Left ventricle myocardium inferior (tissue), 1 donor: ENCODE measurements at places on chromosomes 1 and 21.

- peaks cover 12% of the 10 kb centered on the region for H3K27me3 ChIP-seq
- H3K36me3 ChIP-seq, result no peaks in the 10 kb centered on the region
- H3K27ac ChIP-seq, result no peak overlapping the region
- H3K4me3 ChIP-seq, result no peak overlapping the region
Observed at GRCh38 chr1:68570871-68571270, 74.0 kb upstream of the DEPDC1 start.

DNA sequence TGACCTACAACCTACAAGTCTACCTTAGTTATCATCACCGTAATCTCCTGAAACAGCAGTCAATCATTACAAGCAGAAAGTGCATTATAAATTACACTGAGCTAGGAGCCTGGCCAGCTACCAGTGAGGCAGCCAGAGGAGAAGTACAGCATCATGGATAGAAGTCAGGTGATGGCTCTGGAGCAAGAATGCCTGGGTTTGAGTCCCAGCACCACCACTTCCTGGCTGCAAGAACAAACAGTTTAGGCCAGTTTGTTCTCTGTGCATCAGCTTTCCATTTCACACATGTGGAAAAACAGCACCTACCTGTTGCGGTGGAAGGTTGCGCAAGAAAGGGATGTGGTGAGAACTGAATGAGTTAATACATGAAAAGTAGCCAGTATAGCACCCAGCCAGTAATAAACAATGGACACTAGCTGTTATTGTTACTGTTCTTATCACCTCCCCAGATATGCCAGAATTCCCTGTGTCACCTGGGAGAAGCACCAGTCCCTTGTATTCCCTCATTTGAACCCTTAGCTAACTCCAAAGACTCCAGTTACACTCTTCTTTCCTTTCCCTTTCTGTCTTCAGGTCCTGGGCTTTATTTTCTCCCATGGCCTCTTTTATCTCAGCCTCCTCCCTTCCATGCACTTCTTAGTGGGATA, 9.0 kb downstream of the CREG1 start:
- no peaks in the 10 kb centered on the region for H3K27me3 ChIP-seq
- peaks cover 52% of the 10 kb centered on the region for H3K36me3 ChIP-seq
- H3K4me1 ChIP-seq, result peaks cover 16% of the 10 kb centered on the region
- H3K27ac ChIP-seq, result no peak overlapping the region
- no peak for DNase-seq

GRCh38 chr1:26783646-26784022, 4.1 kb upstream of the PIGV start:
- DNase-seq, result no peak
- H3K4me1 ChIP-seq, result peaks cover 89% of the 10 kb centered on the region
- H3K4me3 ChIP-seq, result no peak overlapping the region
- peaks cover 29% of the 10 kb centered on the region for H3K36me3 ChIP-seq

- peak overlapping the region; percentile 63 for H3K27ac ChIP-seq
- H3K4me1 ChIP-seq, result peaks cover 3% of the 10 kb centered on the region
- H3K27me3 ChIP-seq, result no peaks in the 10 kb centered on the region
- no peak overlapping the region for H3K4me3 ChIP-seq
Observed at GRCh38 chr1:86487131-86487810, 18.5 kb downstream of the CLCA1 start.

DNA sequence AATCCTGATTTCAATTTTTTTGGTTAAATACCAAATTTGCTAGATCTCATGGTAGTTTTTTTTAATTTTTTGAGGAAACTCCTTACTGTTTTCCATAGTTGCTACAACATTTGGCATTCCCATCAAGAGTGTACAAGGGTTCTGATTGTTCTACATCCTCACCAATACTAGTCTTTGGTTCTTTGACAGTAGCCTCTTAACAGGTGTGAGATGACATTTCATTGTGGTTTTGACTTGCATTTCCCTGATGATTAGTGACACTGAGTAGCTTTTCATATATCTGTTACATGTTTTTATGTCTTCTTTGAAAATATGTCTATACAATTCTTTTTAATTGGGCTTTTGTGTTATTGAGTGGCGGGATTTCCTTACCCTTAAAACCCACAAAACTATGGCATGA, 20.9 kb upstream of the RGS13 start:
- no peak for DNase-seq
- H3K36me3 ChIP-seq, result no peaks in the 10 kb centered on the region
- no peaks in the 10 kb centered on the region for H3K27me3 ChIP-seq
- H3K4me3 ChIP-seq, result no peak overlapping the region
- no peak overlapping the region for H3K27ac ChIP-seq

- H3K36me3 ChIP-seq, result peaks cover 97% of the 10 kb centered on the region
- H3K4me1 ChIP-seq, result peaks cover 73% of the 10 kb centered on the region
- H3K27me3 ChIP-seq, result no peaks in the 10 kb centered on the region
Observed at GRCh38 chr21:38817371-38818324, 11.9 kb downstream of the ETS2 start.

DNA sequence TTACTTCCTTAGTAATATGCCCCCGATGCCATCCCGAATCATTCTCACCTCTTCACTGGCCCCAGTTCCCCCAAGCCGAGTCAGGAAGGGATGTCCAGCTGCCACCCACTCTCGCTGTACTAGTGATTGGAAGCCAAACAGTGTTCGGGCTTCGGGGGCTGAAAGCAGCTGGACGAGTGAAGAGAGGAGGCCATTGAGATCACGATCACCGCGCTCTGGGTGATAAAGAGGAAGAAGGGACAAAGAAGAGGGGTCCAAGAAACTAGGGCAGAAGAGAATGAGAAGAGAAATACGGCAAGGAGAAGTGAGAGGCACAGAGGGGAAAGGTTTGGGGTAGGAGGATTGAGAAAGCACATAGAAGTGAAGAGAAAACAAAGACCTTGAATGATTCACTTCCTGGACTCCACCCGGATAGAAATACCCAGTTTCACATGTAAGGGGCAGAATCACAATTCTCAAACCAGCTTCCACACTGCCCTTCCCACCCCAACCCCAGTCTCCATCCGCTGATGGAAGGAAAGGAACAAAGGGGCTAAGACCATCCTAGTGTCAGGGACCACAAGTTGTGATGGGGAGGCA, 3.7 kb upstream of the SF3B4 start:
- H3K4me3 ChIP-seq, result no peak overlapping the region
- no peak overlapping the region for H3K27ac ChIP-seq

DNA sequence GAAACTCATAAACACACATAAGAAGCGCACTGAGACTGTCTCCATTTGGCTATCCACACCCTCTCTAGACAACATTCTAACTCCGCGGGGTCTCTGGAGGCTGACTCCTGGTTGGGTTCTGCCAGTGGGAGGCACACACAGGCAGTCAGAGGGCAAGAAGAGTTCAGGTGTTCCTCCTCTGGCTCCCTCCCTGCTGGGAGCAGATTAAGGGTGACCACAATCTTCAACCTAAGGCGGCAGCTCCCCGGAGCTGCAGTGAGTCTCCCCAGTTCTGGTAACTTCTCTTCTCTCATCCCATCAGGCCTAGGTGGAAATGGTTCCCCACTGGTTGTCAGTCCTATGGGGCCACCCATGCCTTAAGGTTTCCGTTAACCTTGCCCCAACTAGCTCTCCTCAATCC, 7.4 kb upstream of the TENT5C start:
- no peaks in the 10 kb centered on the region for H3K27me3 ChIP-seq
- no peaks in the 10 kb centered on the region for H3K36me3 ChIP-seq
- H3K4me1 ChIP-seq, result peaks cover 10% of the 10 kb centered on the region
- no peak overlapping the region for H3K27ac ChIP-seq

DNA sequence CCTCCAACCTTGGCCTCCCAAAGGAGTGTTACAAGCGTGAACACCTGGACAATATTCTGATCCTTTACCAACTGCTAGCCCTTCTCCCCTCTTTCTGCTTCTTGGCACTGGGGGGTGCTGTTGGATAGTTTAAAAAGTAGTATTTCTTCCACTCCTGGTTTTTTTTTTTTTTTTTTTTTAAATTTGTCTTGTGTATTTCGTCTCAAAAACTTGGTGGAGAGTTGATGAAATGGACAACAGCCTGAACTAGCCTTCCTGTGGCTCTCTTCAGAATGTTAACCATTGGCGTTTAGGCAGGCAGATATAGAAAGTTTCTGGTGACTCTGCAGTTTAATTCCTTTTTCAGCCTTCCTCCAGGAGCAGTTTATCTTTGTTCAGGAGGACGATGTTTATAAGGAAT, 69.7 kb upstream of the USP24 start:
- H3K27me3 ChIP-seq, result no peaks in the 10 kb centered on the region
- H3K36me3 ChIP-seq, result no peaks in the 10 kb centered on the region
- no peak overlapping the region for H3K4me3 ChIP-seq
- H3K4me1 ChIP-seq, result no peaks in the 10 kb centered on the region
- no peak for DNase-seq

GRCh38 chr1:52057876-52058415, 1.9 kb downstream of the BTF3L4 start:
- H3K4me3 ChIP-seq, result peak overlapping the region; percentile 95
- peaks cover 65% of the 10 kb centered on the region for H3K4me1 ChIP-seq

DNA sequence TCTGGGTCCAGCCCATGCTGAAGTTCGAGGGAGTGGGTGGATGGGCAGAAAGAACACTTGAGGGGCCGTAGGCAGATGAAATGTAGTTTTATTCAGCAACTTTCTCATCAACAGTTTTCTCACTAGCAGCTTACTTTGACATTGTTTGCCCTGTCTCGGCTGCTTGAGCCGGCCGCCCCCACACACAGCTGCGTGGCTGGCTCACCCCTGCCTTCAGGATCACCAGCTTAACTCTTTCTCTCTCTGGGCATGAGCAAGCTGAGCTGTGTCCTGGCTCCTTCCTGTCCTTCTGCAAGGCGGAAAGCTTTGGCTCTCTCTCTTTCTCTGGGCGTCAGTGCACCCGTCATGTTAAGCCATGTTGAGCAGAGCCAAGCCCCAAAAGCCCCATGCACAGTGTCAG, 104.4 kb upstream of the GNG12 start:
- no peaks in the 10 kb centered on the region for H3K27me3 ChIP-seq
- H3K4me1 ChIP-seq, result peaks cover 23% of the 10 kb centered on the region
- no peak overlapping the region for H3K27ac ChIP-seq
- DNase-seq, result no peak
- no peak overlapping the region for H3K4me3 ChIP-seq

GRCh38 chr1:167051907-167052306, 38.3 kb downstream of the GPA33 start:
- H3K36me3 ChIP-seq, result no peaks in the 10 kb centered on the region
- H3K4me3 ChIP-seq, result no peak overlapping the region
- DNase-seq, result no peak
- no peak overlapping the region for H3K27ac ChIP-seq
- H3K27me3 ChIP-seq, result peaks cover 27% of the 10 kb centered on the region

- H3K36me3 ChIP-seq, result peaks cover 4% of the 10 kb centered on the region
- H3K27me3 ChIP-seq, result no peaks in the 10 kb centered on the region
- DNase-seq, result no peak
- peak overlapping the region; percentile 90 for H3K27ac ChIP-seq
Observed at GRCh38 chr1:21935891-21936365, 1.2 kb downstream of the HSPG2 start.

- no peak for DNase-seq
- peaks cover 47% of the 10 kb centered on the region for H3K4me1 ChIP-seq
- H3K27ac ChIP-seq, result peak within 1 kb of the TSS; percentile 85
- no peaks in the 10 kb centered on the region for H3K36me3 ChIP-seq
- H3K27me3 ChIP-seq, result no peaks in the 10 kb centered on the region
Observed at GRCh38 chr1:42164551-42165420, at the start of gene GUCA2A. Gene GUCA2A (minus strand): TSS chr1:42164745. CDS start chr1:42164712, 33 bp downstream.

- H3K27ac ChIP-seq, result no peak overlapping the region
- H3K4me1 ChIP-seq, result no peaks in the 10 kb centered on the region
- no peaks in the 10 kb centered on the region for H3K36me3 ChIP-seq
- no peak for DNase-seq
- no peak overlapping the region for H3K4me3 ChIP-seq
Observed at GRCh38 chr1:152426731-152427130, 12.7 kb upstream of the CRNN start.

- peak; percentile 70 for DNase-seq
- no peak overlapping the region for H3K4me3 ChIP-seq
- H3K4me1 ChIP-seq, result peaks cover 9% of the 10 kb centered on the region
- no peaks in the 10 kb centered on the region for H3K36me3 ChIP-seq
Observed at GRCh38 chr1:94783342-94784189, 36.6 kb upstream of the SLC44A3 start.

- no peaks in the 10 kb centered on the region for H3K27me3 ChIP-seq
- H3K27ac ChIP-seq, result no peak overlapping the region
- H3K36me3 ChIP-seq, result no peaks in the 10 kb centered on the region
- no peaks in the 10 kb centered on the region for H3K4me1 ChIP-seq
- H3K4me3 ChIP-seq, result no peak overlapping the region
Observed at GRCh38 chr1:20997602-20998224, 179.0 kb downstream of the EIF4G3 start.

- H3K27ac ChIP-seq, result peak overlapping the region; percentile 81
- H3K4me1 ChIP-seq, result peaks cover 43% of the 10 kb centered on the region
- no peaks in the 10 kb centered on the region for H3K36me3 ChIP-seq
- DNase-seq, result peak; percentile 60
- H3K4me3 ChIP-seq, result peak overlapping the region; percentile 27
- H3K27me3 ChIP-seq, result no peaks in the 10 kb centered on the region
Observed at GRCh38 chr1:8133657-8134430, 107.7 kb upstream of the ERRFI1 start.

GRCh38 chr1:206859082-206859521, 6.3 kb upstream of the IL20 start:
- no peak overlapping the region for H3K4me3 ChIP-seq
- H3K36me3 ChIP-seq, result no peaks in the 10 kb centered on the region
- no peak overlapping the region for H3K27ac ChIP-seq
- DNase-seq, result no peak

- H3K27me3 ChIP-seq, result peaks cover 13% of the 10 kb centered on the region
- no peak overlapping the region for H3K27ac ChIP-seq
- no peaks in the 10 kb centered on the region for H3K36me3 ChIP-seq
Observed at GRCh38 chr1:21437341-21437640, 2.6 kb upstream of the NBPF3 start.

DNA sequence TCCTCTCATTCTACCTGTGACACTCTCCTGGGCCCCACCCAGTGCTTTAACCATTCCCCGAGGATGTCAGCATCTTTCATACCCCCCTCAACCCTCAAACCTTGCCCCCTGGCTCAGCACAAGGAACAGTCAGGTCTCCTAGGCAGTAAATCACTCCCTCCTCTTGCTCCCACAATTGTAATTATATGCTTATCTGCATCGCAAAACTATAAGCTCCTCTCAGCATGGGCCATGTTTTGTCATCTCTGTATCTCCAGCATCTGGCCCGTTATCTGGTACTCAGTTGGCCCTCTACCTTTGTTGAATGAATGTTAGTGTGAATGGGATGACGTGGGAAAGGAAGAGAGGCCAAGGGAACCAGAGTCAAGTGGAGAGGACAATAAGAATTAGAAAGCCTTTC, 2.8 kb upstream of the ELOVL1 start:
- peaks cover 65% of the 10 kb centered on the region for H3K4me1 ChIP-seq
- H3K36me3 ChIP-seq, result peaks cover 1% of the 10 kb centered on the region
- no peak overlapping the region for H3K27ac ChIP-seq
- H3K4me3 ChIP-seq, result no peak overlapping the region
- no peak for DNase-seq

DNA sequence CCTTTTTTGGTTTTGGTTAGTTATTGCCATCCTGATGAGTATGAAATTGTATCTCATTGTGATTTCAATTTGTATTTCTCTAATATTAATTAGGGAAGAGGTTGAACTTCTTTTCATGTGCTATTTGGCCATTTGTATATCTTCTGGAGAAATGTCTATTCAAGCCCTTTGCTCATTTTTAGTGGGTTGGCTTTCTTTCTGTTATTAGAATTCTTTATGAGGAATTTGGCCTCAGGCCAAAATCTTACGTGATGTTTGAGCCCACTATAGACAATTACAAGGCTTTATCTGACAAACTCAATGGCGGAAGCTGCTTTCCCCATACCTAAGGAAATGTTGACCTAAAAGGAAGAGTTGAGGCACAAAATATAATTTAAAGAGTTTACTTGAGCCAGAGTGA, 32.9 kb downstream of the IVNS1ABP start:
- H3K27ac ChIP-seq, result no peak overlapping the region
- no peaks in the 10 kb centered on the region for H3K27me3 ChIP-seq
- H3K4me3 ChIP-seq, result no peak overlapping the region

GRCh38 chr1:113930499-113931161, 1.5 kb downstream of the HIPK1 start:
- no peaks in the 10 kb centered on the region for H3K36me3 ChIP-seq
- H3K27ac ChIP-seq, result peak overlapping the region; percentile 97
- H3K4me3 ChIP-seq, result peak overlapping the region; percentile 96
- peaks cover 72% of the 10 kb centered on the region for H3K4me1 ChIP-seq
- DNase-seq, result no peak
- no peaks in the 10 kb centered on the region for H3K27me3 ChIP-seq
